ENCODE measurements at places on chromosomes 5 and 9.

GRCh38 chr9:129231022-129231739 lies 53.1 kb upstream of the IER5L start:
- DNase-seq, result no peak

DNA sequence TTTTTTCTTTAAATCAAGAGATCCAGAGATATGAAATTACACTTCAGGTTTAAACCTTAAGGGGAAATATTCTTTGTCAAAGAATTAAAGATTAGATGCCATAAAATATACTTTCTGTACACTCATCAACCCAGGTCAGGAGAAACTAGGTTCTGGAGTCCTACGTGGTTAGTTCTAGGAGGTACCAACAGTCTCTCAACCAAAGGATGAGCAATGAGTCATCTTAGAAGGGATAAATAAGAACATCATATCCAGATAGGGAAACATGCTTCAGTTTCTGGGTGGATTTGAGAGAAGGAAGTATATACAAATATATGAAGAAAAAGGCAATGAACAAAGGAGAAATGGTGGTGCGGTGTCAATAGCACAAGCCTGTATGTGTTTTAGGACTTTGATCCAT lies 98.2 kb downstream of the CSNK1G3 start:
- no peak for DNase-seq

GRCh38 chr5:166596043-166596442 lies 1695.4 kb upstream of the WWC1 start:
- DNase-seq, result no peak

GRCh38 chr5:180047667-180048066 lies 23.9 kb downstream of the RNF130 start:
- DNase-seq, result no peak

DNA sequence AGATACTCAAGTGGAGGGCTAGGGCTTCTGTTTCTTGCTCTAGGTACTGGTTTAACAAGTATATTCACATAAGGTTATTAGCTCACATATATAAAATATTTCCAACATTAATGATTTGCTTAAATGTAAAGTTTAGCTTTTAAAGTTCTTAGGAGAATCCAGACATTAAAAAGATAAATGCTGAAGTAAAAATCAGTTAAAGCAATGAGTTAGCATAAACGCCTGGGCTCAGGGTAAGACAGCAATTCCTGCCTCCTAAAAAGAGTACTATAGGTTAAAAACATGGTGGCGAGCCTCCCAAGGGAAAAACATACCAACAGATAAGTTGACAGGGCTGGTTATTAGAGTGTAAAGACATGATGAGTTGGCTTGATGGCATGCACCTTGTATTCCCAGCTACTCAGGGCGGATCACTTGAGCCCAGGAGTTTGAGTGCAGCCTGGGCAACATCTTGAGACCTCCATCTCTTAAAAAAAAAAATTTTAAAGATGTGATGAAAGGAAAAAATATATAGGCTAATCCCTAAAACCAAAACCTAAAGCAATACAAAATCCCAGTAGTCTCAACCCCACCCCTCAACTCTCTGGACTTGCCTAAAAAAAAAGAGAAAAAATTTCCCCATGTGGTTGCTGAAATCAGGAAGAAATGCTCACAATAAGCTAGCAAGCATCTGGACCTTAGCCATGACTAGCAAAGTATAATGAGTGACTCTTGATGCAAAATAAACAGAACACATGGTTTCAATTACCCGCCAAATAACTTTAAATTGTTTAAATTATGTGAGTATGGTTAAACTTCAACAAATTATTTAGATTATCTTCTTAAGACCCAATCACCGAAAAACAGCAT lies 3.6 kb downstream of the GOLPH3 start:
- DNase-seq, result peak; percentile 44

DNA sequence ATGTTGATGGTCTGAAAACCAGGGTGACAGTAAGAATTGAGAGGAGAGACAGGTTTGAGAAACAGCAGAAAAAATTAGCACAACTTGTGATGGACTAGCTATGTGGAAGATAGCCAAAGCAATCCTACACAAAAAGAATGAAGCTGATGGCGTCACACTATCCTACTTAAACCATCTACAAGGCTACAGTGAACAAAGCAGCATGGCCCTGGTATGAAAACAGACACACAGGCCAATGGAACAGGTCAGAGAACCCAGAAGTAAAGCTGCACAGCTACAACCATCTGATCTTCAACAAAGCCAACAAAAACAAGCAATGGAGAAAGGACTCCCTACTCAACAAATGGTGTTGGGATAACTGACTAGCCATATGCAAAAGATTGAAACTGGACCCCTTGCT lies 7.5 kb upstream of the UBE2R2 start:
- DNase-seq, result no peak

- no peak for DNase-seq
These were observed 81.2 kb downstream of the FSTL4 start for GRCh38 chr5:133531178-133531577.

DNA sequence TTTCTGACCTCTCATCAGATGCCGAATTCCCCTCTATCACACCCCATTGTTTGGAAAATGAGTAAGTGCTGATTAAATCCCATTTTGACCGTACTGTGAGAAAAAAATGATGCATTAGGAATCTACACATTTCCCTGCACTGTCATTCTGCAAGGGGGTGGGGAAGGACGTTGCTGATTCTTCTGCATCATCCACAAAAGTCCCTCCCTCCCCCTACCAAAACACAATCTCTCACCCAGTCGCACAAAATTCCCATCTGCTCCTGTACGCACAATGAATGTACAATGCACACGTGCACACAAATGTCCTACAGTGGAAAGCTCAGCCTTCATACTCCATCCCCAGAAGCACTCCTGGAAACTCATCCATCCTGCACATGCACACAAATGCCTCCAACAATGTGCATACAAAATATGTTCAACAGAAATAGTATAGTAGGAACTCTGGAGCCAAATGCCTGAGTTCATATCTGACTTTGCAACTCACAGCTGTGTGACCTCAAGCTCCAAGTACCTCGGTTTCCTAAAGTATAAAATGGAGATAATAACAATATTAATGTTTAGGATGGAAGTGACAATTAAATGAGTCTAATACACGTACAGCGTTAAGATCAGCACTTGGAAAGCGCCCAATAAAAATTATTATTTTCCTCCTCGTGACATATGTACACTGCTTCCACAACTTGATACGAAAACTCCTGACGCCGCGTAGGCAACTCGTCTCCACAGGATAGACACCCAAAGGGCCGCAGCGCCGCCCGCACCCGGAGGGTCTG lies 809 bp downstream of the TNIP1 start:
- peak; percentile 35 for DNase-seq

DNA sequence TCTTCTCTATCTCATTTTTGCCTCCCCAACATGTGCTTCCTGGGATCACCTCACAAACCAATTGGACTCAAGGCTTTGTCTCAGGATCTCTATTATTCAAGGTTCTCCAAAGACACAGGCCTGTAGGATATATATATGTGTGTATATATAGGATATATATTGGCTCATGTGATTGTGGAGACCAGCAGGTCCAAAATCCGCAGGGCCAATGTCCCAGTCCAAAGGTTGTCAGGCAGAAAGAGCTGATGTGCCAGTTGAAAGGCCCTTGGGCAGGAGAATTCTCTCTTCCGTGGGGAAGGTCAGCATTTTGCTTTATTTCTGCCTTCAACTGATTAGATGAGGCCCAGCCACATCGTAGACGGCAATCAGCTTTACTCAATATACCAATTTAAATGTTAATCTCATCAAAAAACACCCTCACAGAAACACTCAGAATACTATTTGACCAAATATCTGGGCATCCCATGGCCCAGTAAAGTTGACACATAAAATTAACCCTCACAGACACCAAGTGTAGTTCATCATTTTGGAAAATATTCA lies 1.3 kb upstream of the FBLL1 start:
- no peak for DNase-seq

GRCh38 chr5:6504677-6505415 lies 56.2 kb downstream of the UBE2QL1 start:
- DNase-seq, result no peak

DNA sequence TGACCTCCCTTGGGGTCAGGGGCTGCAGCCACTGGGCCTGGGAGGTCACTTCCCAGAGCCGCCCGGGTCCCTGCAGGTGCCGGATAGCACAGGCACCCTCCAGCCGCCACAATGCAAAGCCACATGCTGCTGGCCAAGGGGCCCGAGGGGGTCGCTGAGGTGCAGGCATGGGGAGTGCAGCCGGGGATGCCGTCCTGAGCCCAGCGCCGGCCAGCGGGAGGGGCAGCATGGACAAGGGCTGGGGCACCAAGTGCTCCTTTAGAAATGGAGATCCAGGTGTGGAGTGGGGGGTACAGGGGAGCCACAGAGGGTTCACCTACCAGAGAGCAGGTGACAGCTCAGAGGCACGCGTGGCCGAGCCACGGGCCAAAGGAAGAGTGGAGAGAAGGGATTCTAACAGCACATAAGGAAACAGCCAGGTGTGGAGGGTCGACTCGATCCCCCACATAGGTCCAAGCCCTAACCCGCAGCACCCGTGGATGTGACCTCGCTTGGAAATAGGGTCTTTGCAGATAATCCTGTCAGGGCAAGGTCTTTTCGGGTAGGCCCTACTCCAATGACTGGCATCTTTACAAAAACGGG lies 24.7 kb downstream of the ZDHHC11B start:
- DNase-seq, result no peak

- no peak for DNase-seq
These were observed 128.1 kb upstream of the SMIM23 start for GRCh38 chr5:171657473-171657872.

- no peak for DNase-seq
These were observed 55.8 kb upstream of the CPEB4 start for GRCh38 chr5:173832386-173832785.

GRCh38 chr9:69931340-69931739 lies 110.7 kb downstream of the CFAP95 start:
- no peak for DNase-seq

GRCh38 chr5:57817924-57818323 lies 335.3 kb upstream of the ACTBL2 start:
- DNase-seq, result no peak

DNA sequence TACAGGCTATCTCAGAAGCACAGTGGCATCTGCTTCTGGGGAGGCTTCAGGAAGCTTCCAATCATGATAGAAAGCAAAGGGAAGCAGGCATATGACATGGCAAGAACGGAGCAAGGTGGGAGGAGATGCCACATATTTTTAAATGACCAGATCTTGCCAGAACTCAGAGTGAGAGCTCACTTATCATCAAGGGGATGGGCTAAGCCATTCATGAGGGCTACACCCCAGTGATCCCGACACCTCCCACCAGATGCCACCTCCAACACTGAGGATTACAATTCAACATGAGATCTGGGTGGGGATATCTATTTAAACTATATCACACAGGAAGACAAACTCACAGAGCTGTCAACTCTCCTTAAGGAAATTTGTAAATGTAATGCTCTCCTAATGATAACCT lies 258.8 kb downstream of the SPOCK1 start:
- DNase-seq, result no peak

DNA sequence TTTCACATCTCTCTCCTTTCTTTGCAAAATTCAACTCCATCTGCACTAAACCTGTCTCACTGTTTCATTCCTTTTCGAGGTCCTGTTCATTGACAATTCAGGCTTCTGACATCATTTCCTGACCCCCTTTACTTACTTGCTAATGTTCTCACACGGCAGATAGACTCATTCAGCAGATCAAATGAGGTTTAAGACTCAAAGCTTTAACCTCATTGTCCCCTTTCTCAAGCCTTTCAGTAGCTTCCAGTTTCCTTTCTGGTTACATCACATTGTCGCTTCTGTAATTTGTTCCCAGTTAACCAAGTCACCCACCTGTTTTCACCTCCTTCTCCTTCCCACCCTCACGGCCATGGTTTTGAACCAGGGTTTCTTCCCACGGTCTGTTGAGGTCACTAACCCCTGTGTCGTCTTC lies 143.4 kb upstream of the OTULINL start:
- DNase-seq, result no peak

- DNase-seq, result no peak
These were observed 33.9 kb upstream of the NXNL2 start for GRCh38 chr9:88501086-88501485.

GRCh38 chr5:36691696-36692371 lies 85.4 kb downstream of the SLC1A3 start:
- no peak for DNase-seq

GRCh38 chr5:168881427-168882149 lies 302.4 kb upstream of the PANK3 start:
- no peak for DNase-seq

DNA sequence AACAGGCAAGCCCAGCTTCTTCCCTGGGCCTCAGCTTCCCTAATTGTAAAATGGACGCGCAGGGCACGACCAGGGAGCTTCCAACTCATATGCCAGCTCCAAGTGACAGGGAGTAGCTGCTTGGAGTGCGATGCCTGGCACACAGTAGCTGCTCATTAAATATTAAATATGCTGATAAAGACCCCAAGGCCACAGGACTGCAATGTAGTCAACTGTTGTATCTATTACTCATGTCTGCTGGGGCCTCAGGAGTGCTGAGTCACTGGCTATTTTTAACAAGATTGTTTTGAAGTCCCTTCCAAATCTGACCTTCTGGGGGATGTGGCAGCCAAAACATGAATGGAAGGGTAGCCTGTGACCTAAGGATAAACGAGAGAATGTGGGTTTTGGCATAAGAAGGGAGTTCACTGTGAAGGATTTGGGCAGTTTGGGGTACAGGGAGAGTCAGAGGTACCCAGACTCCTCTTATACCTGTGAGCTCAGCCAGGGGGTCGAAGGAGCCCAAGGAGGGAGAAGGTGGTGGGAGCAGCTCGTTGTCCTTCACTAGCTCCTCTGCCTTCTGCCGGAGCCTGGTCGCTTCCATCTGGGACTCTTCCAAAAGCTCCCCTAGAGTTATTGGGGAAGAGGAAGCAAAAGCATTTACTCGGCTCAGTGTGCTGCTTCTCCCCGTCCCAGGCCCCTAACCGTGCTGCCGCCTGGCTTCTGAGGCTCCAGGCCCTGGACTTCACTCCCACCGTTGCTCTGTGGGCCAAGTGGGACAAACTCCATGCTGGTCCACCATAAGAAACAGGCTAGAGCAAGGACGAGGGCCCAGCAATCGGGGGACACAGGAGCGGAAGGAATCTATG lies 17.5 kb downstream of the TNIP1 start:
- DNase-seq, result no peak

DNA sequence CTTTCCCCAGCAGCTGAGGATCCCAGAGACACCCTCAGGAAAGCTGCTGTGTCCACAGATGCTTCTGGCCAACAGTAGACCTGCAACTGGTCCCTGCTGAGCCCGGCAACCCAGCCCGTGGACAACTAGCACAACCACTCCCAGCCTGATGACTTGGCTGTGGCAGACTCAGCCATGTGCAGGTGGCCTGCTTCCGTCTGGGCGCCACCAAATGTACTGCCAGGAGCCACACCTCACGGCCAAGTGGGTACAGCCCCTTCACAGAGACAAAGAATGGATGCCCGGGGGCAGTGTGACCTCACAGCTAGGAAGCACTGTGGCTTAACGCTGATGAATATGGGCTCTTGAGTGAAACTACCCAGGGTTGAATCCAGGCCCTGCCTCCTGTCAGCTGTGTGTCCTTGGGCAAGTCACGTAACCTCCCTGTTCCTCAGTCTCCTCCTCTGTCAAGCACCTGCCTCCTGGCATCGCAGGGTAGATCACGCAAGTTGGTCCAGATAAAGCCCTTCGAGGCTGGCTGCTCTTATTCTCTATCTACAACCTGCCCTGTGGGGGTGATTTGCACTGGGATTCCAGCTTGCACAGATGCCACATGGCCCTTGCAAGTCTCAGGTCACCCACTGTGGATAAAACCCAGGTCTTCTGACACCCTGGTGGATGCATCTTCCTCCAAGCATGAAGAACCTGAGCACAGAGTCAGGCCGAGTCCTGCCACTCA lies 225.0 kb downstream of the PBX3 start:
- DNase-seq, result no peak

- DNase-seq, result no peak
These were observed 48.0 kb downstream of the LMX1B start for GRCh38 chr9:126661521-126662251.

GRCh38 chr9:135971892-135972291 lies 10.7 kb upstream of the UBAC1 start:
- DNase-seq, result no peak

All from NCI-H1694 (cell line).